Stimulated activated naive CD4-positive, alpha-beta T cell (primary cell): ENCODE measurements at places on chromosomes 7 and 10.

DNA sequence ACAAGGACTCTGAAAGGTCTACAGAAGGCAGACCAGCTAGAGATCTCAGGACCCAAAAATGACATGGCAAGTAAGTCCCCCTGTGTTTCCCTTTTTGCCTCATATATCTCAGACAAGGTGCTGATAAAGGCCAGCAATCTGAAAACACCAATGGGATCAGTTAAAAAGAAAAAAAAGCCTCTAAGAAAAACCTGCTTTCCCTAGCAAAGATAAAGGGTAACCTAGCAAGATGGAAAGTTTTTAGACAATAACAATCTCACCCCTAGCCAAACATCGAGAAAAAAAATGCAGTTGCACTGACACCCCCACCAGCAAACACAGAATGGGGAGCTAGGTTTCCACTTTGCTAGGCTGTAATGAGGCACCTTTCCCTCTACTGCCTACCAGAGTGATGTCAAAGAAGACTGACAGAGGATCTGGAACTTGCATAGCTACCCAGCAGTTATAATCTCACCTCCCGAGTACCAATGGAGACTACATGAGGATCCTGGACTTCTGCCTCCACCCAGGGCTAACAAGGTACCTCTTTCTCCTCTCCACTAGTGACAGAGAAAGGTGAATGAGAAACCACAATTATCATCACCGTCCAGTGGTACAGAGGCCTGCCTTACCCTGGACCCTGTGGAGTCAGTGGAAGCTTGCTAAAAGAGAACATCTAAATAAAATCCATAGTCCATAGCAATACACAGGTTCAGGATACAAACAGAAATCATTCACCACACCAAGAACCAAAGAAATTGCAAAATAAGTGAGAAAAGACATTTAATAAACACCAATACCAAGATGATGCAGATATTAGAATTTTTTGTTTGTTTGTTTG lies 240.8 kb downstream of the ARHGAP12 start:
- peak; percentile 27 for DNase-seq

GRCh38 chr7:158781974-158782664 lies 47.2 kb downstream of the ESYT2 start:
- DNase-seq = no peak

GRCh38 chr7:33886149-33886623 lies 19.2 kb upstream of the BMPER start:
- DNase-seq = no peak

DNA sequence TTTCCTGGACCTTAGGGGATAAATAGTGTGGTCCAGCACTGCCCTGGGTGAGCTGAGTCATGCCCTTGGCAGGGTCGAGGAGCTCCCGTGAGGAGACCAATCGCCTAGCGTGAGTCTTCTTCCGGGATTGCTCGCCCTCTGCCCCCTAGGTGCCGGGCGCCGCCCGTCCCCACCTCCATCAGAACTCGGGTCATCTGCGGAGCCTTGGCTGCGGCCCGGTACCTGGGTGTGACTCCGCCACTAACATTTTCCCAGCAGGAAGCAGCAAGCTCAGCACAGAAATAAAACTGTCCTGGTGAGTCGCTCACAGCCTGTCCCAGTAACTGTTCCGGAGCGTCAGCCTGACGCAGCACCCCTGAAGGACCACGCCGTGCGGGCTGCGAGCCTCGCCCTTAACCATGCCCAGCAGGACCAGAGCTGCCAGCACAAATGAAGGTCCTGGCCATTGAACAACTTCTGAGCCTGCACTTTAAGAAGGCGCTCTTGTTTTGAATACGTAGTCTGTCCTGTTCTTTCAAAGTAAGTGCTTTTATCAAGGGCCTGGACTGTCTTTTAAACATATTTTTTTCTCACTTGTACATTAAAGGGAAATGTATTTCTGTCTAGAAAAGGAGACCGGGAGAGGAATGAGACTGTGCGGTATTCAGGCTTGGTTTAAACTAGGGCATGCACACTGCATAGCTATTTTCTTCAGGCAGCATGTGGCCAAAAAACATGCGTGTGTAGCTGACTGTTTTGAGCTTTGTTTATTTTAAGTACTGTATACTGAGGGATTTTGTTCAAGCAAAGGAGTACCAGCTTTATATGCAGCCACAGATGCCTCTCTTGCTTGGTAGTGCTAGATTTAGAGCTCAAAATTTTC lies 136.7 kb downstream of the HECW1 start:
- no peak for DNase-seq

DNA sequence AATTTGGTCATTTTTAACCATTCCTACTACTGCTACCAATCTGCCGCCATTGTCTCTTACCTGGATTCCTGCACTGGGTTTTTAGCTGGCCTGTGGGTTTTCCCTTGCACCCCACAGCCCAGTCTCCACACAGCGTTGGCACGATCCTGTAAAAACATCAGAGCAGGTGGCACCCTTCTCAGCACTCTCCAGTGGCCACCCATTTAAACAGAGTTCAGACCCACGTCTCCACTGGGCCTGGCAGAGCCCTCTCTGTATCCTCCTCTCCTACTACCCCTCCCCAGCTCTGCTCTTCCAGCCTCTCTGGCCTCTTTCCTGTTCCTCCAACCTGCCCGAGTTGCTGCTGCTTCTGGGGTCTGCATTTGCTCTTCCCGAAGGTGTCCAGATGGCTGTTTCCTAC lies 259.4 kb downstream of the SDK1 start:
- no peak for DNase-seq

DNA sequence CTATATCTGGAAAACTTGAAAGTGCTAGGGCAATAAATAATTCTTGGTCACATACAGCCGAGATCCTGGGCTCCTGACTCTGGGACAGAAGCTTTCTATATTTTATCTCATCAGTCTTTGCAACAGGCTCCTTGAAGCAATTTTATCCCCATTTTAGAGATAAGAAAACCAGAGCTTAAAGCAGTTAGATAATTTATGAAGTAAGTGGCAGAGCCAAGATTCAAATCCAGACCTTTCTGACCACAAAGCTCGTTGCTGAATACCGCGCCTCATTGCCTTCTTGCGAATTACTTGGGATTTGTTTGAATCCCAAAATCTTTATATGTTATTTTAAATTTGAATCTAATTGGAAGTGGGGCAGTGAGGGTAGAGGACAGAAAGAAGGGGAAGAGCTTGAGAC lies 106.0 kb downstream of the TCF7L2 start:
- DNase-seq = no peak

DNA sequence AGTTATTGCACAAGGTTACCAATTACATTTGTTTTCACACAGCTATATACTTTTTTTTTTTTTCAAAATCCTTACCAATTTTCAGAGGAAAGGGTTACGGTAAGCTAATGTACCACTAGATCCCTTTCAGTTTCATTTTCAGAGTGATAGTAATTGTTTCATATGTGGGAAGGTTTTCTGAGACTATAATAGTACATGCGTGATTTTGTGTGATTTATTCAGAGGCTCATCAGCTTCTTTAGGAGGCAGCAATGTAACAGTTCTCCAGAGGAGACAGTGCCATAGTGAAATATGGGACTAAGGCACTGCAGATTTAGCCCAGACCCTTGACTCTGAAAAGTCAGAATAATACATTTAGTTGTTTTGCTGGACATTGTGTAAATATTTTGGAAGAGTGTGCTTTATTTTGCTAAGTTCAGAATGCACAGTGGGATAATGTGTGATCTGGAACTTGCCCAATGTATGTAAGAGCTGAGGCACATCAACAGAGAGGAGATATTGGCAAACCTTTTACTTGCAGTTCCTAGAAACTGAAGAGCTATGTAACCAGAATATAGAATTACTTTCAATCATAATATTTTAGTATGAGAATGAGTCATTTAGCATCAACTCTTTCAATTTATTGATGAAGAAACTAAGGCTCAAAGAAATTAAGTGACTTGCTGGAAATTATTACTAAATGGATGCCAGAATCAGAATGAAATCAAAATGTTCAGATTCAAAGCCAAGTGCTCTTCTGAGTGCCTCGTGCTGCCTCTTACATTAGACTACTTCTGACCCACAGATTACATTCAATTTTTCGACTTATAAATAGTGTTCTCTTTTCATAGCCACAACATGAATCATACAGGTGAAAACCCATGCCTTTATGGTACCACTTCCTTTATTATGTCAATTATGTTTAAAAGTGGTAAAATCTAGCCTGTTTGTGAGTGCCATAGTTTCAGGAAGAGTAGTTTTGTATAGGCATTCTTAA lies 207.7 kb upstream of the TEX47 start:
- no peak for DNase-seq

DNA sequence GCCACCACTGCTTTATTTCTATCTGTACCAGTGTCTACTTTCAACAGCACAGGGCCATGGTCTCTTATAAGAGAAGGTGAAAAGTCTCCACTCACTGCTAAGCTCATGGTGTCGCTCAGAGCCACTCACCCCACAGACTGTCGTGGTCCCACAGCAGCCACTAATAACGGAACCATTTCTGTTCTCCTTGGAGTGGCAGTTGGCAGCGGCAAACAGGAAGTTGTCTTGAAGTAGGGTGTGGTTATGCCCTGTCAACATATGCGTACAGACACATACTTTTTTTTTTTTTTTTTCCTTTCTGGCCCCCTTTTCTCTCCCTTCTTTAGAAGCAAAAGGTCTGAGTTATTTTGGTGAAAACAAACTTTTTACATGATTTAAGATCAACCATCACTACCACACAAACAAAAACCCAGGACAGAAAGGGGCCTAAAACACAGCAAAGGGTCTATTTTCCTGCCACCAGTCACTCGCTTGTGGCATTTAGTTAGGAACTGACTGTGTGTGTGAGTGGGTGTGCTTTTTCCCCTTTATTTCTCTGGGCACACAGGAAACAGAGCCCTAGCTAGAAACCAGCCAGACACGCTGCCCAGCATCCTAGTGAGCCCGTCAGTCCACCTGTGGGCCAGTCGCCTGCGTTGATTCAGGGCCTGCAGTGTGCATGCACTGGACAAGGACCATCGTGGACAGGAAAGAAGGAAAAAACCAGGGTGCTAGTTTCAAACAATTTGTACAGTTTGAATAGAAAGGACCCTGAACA lies 96.7 kb upstream of the EFCAB10 start:
- peak; percentile 32 for DNase-seq

DNA sequence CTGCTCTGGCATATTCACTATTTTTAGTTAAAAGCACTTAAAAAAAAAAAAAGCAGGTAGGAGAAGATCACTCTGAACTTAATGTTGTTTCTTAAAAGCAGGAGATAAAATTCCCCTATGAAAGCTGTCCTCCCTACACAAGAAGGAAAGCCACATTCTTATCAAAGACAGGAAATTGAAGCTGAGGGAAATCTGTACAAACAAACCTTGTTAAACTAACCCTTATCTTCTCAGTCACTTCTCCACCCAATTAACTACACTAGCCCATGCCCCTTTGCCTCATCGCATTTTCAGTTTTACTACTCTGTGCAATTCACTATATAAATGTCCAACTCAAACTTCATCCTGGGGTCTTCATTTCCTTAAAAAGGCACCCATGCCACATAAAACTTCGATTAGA lies 2.7 kb upstream of the CDCA7L start:
- no peak for DNase-seq

DNA sequence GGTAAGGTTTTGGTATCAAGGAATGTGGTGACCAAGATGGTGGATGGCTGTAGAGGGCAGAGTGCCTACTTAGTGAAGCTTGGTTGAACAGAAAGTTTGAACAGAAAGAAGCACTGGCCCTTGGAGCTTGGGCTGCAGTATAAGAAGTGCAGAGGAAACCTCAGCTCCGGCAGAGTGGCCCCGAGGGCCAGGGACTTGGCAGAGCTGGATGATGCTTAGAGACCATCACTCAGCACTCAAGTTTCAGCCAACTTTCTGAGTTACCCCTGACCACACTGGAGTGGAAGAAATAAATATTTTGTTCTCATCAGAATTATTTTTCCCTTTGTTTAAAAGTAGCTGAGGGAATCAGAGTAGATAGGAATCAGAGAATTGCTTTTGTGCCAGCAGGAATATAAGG lies 336.7 kb downstream of the C7orf25 start:
- no peak for DNase-seq

DNA sequence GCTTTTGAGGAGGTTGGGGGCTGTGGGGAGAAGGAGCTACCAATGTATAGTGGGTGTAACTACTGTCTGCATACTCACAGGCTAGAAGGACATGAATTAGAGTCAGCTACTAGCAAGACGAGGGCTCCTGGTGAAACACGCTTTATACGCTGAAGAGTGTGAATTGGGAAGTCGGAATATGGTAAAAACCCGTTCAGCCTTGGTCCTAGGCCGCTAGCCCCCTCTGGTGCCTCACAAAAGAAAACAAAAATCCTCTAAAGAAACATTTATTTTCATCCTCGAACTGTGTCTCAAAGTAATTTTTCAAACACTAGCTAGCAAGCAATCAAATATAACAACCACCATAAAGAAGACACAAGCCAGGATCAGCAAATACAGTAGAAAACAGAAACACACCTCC lies 338.1 kb upstream of the SEMA3C start:
- DNase-seq = no peak

DNA sequence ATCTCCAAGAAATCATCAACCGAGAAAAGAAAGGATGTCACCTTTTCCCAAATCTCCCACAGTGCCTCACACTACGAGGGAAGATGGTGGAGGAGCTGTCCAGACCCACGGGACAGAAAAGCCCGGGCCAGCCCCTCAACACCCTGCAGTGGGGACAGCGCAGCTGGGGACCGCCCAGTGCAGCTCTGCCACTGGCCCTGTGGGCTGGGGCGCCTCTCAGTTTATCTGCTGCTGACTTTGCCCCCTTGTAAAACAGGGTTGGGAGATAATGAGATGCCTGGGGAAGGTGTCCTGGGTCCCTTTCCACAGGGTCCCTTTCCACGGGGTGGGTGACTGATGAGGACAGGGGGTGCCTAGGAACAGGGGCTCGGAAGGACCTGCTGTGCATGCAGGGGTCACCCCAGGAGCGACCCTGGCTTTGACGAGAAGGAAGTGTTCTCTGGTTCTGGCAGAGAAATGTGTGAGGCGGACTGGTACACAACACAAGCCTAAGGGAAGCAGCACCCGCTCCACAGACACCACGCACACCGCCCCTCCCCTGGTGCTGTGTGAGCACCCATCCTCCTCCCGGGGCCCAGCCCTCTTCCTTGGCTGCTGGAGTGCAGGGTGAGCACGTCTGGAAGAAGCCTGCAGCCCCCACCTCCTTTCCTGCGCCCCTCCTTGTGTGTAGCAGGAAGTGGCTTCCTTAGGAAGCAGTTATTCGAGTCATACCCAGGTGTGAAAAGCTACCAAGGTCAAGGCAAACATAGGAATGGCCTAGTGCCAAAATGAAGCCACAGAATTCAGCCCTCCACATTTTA lies 339.9 kb downstream of the DNAJB6 start:
- no peak for DNase-seq

GRCh38 chr10:8283986-8284385 lies 229.5 kb downstream of the GATA3 start:
- DNase-seq = no peak
